ENCODE measurements at places on chromosomes 3 and 15. TPM values are rescaled to one million over a fixed set of nuclear protein-coding genes. Genes with fewer than 3 reads are reported as not detected.

GRCh38 chr3:23073724-23074305, 129.3 kb upstream of the UBE2E2 start:
- no peak for DNase-seq

DNA sequence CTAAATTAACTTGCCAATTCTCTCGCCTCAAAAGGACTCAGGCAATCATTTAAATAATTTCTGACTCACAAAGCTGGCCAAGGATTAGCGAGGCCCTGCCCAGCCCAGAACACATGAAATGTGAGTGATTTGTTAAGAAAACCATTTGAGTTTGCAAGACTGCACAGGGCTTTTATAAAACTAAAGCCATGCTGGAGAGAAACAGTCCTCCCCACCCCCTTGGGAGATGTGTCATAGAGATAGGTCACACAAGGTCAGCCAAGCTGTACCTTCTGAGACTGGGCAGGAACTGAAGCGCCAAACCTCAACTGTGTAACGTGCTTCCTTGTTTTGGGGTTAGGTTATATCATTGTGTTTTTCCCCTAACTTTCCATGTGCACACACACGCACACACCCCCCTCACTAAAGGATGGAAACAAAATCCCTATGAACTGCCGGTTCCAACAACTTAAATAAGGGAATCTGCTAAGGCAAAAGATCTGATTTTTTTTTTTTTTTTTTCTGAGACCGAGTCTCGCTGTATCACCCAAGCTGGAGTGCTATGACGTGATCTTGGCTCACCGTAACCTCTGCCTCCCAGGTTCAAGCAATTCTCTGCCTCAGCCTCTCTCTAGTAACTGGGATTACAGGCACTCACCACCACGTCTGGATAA, 8.1 kb downstream of the SPATA12 start:
- peak; percentile 89 for DNase-seq

Gene CYP8B1
- 0.14 TPM for total RNA-seq

Gene IGSF10
- 5.7 TPM for total RNA-seq

DNA sequence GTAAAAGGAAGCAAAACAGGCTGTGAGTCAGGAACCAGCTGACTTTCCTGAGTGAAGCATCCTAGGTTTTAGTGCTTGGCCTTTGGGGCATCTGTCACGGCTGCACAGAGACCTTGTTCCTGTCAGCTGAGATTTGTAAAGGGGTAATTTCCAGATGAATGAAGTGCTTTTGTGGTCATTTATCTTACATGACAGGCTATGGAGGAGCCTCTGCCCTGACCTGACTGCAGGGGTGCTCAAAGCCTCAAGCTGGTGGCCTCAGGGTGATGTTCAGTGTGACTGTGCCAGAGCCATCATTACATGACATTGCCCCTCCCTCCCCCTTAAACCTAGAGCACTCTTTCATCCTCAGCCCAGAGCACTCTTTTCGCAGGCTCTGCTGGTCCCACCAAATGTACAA, 132.5 kb downstream of the ARNT2 start:
- DNase-seq = no peak

DNA sequence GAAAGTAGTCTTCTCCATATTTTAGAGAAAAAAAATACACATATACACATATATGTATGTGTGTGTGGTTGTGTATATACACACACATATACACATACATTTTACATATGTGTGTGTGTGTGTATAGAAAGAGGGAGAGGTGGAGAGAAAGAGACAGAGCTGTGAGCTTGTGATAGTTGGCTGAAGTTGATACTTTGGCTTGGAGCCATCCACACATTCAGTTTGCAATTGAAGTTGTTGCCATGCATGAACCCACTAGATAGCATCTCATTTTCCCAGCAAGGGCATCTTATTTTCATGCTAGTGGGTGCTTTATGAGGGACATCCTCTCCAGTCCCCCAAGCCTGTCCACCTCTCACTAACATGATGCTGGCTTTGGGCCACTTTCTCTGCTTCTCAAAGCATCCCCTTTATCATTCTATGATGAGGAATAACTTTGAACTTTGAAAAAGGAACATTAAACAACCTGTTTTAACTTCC, 228.6 kb downstream of the ZNF621 start:
- DNase-seq = no peak

Gene MME
- 1.1 TPM for total RNA-seq

- no peak for DNase-seq
Measured at GRCh38 chr15:27214961-27215360, 244.0 kb downstream of the GABRG3 start.

DNA sequence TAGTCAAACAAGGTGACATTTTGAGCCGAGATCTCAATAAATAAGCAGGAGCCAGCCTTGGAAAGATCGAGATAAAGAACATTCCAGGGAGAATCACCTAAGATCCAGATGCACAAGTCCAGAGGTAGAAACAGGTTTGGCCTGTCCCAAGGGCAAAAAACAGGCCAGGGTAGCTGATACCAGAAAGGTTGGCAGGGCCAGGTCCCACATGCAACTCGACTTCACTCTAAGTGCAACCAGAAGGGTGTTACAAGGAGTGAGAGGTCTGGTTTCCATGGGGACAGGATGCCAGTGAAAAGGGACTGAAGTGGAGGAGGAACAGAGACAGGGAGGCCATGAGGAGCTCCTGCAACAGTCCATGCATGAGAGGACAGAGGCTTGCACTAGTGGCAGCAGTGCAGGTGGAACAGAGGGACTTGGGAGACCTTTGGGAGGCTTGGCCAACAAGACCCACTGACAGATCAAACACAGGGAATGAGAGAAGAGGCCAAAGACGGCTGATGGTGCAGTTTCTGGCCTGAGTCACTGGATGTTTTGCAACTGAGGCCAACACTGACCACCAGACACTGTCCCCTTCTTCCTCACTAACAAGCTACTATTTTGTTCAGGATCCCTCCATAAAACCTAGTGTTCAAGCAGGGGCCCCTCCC, 5.2 kb downstream of the TPRA1 start:
- DNase-seq = no peak

DNA sequence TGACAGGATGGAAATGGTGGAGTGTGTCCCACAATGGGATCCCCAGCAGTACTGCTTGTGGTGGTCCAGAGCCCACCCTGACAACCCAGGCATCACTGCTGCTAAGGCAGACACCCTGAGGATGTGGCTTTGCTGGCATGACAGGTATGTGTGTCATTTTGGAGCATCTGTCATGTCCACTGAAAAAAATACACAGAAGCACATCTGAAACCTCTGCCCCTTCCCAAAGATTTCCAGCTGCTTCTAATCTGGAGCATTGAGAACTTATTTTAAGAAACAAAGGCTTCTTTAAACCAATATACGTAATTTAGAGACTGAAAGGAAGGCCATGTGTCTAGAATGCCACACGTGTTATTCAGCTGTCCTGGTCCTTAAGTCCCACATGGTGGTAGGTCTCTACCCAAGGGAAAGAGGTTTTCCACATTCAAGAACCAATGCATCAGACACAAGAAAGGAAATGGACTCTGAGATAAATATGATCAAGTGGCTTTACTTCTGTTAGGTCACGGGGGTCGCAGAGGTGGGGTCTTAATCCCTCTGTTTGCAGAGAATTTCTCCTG, 88.3 kb downstream of the PDZRN3 start:
- no peak for DNase-seq

Gene TGM4
- not detected for total RNA-seq

- DNase-seq = no peak
Measured at GRCh38 chr3:119350114-119350513, 55.9 kb downstream of the ARHGAP31 start.

All from posterior vena cava (tissue), 2 donors.